ENCODE measurements at places on chromosomes 1 and 21. TPM values are rescaled to one million over a fixed set of nuclear protein-coding genes. Genes with fewer than 3 reads are reported as not detected.

Gene PLA2G2C
- total RNA-seq = not detected

Gene RSPH1
- total RNA-seq = not detected

Gene TMPRSS15
- not detected for total RNA-seq

Gene DNALI1
- 9.1 TPM for total RNA-seq

Gene SRSF11
- total RNA-seq = 94.5 TPM

Gene FCMR
- total RNA-seq = not detected

Gene ACP6
- 2.5 TPM for total RNA-seq

Gene KIRREL1
- 64.7 TPM for total RNA-seq

Gene TSPAN2
- total RNA-seq = 0.83 TPM

Gene FCAMR
- total RNA-seq = not detected

Gene TIMM17A
- 87.3 TPM for total RNA-seq

Gene IVL
- total RNA-seq = not detected

Gene SWT1
- 2.7 TPM for total RNA-seq

Gene OR6K6
- total RNA-seq = not detected

Gene ADAMTSL4
- 0.56 TPM for total RNA-seq

Gene UQCRHL
- 1.4 TPM for total RNA-seq

Gene ALG14
- total RNA-seq = 2.0 TPM

Gene GJB3
- not detected for total RNA-seq

Gene FAM229A
- total RNA-seq = 0.36 TPM

Gene LPAR3
- 0.18 TPM for total RNA-seq

Gene CD1C
- not detected for total RNA-seq

Gene TRPM2
- total RNA-seq = not detected

Gene USH2A
- total RNA-seq = under 0.01 TPM

Gene NCF2
- 2.8 TPM for total RNA-seq

Gene SUSD4
- total RNA-seq = 2.7 TPM

Gene RPTN
- total RNA-seq = not detected

Gene ALX3
- not detected for total RNA-seq

Gene A3GALT2
- total RNA-seq = not detected

Gene ROR1
- 10.0 TPM for total RNA-seq

Gene ZNF683
- not detected for total RNA-seq

Gene VHLL
- 0.28 TPM for total RNA-seq

Gene PTPN22
- 0.28 TPM for total RNA-seq

Gene ANKRD65
- total RNA-seq = not detected

Gene USP1
- 26.1 TPM for total RNA-seq

Gene FAM72C
- total RNA-seq = 0.83 TPM

Gene SEMA6C
- 0.56 TPM for total RNA-seq

Gene MYCL
- 0.72 TPM for total RNA-seq

Gene AMPD1
- total RNA-seq = not detected

Gene CYP4A22
- not detected for total RNA-seq

Gene PGLYRP4
- total RNA-seq = not detected

Gene FAM110D
- total RNA-seq = not detected

Gene IFI44L
- total RNA-seq = 0.18 TPM

Gene SPRR2B
- not detected for total RNA-seq

Gene OR2W3
- total RNA-seq = 0.54 TPM
